CD4-positive, alpha-beta T cell treated with Interleukin-6 at 100 ng/mL for 8 hours (primary cell): ENCODE measurements at places on chromosomes 2 and 18.

GRCh38 chr2:128746356-128746755 is 427.7 kb upstream of the HS6ST1 start:
- no peak for DNase-seq

- DNase-seq = no peak
Measured at GRCh38 chr2:112588611-112589045, 4.2 kb downstream of the CHCHD5 start.

- peak; percentile 58 for DNase-seq
Measured at GRCh38 chr2:213151437-213152064, at the start of gene IKZF2. Gene IKZF2 (minus strand): TSS chr2:213151612. CDS start chr2:213148629, 2,983 bp downstream.

GRCh38 chr18:10951631-10952544 is 197.5 kb downstream of the PIEZO2 start:
- DNase-seq = no peak

DNA sequence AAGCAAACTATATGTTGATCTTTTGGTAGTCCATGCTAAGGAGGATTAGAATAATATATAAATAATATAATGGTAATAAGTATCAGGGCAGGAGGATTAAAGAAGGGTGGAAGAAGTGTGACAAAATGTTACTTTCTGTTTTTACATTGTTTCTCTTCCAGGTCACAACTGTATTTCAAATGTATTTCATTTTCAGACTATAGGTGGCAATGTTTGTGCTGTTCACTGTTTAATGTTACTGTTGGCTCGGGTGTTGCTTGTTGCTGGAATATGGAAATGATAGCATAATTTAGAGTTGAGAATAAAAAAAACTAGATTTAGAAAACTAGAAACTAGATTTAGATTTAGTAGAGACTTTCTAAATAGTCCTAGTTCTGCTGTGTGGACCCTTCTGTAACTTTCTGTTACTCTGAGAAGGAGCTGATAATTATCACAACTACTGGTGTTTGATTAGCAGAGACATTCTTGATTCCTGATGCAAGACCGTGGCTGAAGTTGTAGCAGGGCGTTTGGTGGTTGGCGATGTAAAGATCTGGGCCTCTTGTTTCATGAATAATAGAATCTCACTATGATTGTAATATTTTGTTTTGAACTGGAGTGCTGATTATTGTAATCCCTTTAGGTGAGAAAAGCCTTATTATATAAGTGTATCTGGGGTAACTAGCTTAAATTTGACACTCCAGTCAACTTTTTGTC is 7.9 kb downstream of the NEDD4L start:
- no peak for DNase-seq

GRCh38 chr2:111204706-111205105 is 84.0 kb downstream of the BCL2L11 start:
- no peak for DNase-seq

GRCh38 chr2:220891405-220891804 is 680.7 kb downstream of the EPHA4 start:
- no peak for DNase-seq

DNA sequence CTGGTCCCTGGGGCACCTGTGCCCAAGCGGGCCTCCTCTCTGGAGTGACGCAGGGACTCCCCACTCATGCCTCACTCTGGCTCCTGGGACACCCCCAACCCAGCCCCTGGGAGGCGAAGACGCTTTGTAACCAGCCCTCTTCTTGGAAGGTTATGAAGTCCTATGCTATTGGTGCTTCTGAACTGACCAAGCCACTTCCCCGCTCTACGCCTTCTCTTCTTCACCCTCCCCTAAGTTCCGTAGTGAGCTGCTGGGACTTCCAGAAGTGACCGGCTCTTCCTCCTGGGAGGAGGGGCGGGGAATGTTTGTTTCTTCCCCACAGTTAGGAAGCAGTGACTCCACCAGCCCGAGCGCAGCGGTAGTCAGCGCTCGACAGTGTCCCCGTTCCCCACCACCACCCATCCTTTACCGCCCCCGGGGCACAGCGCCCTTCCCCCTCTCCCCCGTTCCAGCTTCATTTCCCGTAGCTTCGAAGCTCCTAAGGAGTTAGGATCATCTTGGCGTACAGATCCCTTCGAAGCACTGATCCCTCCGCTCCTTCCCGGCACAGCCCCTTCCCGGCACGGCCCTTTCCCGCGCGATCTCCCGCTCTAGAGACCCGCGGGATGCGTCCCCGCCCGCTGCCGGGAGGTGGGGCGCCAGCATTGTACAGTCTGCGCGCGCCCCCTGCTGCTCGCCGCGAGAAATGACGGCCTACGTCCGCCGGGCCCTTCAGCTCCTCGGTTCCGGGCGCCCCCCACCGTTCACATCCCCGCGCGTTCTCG is 25.3 kb upstream of the NOTO start:
- peak; percentile 86 for DNase-seq

DNA sequence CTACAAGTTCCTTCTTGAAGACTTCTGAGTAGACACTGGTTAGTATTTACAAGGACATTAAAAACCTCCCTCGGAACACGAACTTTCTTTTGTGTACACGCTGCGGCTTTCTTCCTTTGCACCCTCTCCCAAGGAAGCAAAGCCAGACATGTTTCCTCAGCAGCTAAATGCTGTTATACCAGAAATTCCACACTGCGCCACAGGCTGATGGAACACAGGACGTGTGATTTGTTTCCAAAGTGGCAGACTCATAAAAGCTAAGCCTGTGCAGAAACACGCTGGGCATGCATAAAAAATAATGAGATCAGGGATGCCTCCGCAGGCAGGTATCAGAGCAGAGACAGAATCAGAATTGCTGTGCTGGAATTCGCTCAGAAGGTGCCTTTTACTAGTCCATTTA is 73.0 kb upstream of the RGPD5 start:
- no peak for DNase-seq

GRCh38 chr2:177633910-177634294 is 241.3 kb downstream of the AGPS start:
- DNase-seq = no peak

GRCh38 chr2:19900931-19901441 is 797 bp downstream of the TTC32 start:
- DNase-seq = no peak

- DNase-seq = no peak
Measured at GRCh38 chr2:26591619-26592505, 49.3 kb downstream of the CIB4 start.

GRCh38 chr2:10561288-10562035 is 113.3 kb upstream of the ODC1 start:
- no peak for DNase-seq

GRCh38 chr2:109257653-109258052 is 128.6 kb downstream of the SH3RF3 start:
- DNase-seq = no peak

GRCh38 chr2:111116011-111116746 is 4.5 kb upstream of the BCL2L11 start:
- no peak for DNase-seq

- no peak for DNase-seq
Measured at GRCh38 chr2:48034295-48034694, 128.0 kb upstream of the FBXO11 start.

GRCh38 chr2:165874445-165875039 is 79.0 kb downstream of the TTC21B start:
- DNase-seq = peak; percentile 56

- no peak for DNase-seq
Measured at GRCh38 chr2:29106980-29107388, 8.2 kb upstream of the CLIP4 start.

GRCh38 chr2:74291218-74291544 is 52.0 kb downstream of the SLC4A5 start:
- DNase-seq = no peak

GRCh38 chr18:26757263-26758019 is 108.1 kb downstream of the AQP4 start:
- no peak for DNase-seq

DNA sequence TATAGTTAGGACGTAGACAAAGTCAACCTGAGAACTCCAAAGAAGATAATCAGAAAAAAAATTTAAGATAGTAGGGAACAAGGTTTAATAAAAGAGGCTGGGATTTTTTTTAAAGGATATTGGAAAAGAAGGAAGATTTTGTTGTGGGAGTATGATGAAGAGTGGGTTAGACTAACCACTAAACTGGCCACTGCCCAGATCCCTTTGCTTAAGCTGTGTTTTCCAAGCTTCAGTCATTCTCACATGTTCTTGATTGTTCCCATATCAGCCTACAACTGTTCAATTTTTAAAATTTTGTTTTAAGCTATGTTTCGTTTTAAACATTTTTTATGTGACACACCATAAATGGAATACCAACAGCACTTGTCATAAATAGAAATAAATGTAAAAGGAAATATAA is 284.5 kb upstream of the MMADHC start:
- no peak for DNase-seq

DNA sequence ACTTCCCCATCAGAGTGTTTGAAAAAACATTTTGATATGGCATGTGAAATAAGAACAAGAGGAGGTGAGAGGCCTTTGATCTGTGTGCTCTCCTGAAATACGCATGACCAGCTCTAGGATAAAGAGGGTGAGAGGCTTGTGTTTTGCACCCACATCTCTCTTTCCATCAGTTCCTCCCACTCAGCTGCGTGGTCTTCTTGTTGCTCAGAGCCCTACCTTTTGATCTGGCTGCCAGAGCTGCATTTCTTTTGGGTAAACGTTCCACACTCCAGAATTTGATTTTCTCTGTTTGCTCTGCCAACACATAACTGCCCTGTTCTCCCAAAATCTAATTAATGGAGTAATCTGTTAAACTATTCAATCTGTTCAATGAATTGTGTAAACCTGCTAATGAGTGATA is 72.0 kb upstream of the FN1 start:
- no peak for DNase-seq

DNA sequence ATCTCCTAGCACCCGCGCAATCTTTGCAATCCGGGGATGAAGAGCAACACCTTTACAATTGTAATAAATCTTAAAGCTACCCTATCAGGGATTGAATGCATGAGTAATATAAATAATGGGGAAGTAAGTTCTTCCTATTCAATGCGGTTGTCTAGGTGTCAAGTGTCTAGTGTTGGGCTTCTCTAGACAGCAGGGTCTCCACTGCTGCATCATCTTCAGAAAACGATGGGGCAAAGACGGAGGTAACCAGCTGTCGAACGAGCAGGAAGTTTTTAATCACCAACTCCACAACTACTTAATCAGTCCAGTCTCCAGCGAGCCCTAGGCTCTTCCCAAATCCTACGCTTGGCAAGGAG is 573 bp downstream of the STAM2 start:
- DNase-seq = no peak

GRCh38 chr2:205543262-205543843 is 138.9 kb upstream of the NRP2 start:
- no peak for DNase-seq

GRCh38 chr2:207113414-207113813 is 52.3 kb downstream of the KLF7 start:
- DNase-seq = no peak

GRCh38 chr2:161159456-161160225 is 587 bp upstream of the TANK start:
- no peak for DNase-seq

DNA sequence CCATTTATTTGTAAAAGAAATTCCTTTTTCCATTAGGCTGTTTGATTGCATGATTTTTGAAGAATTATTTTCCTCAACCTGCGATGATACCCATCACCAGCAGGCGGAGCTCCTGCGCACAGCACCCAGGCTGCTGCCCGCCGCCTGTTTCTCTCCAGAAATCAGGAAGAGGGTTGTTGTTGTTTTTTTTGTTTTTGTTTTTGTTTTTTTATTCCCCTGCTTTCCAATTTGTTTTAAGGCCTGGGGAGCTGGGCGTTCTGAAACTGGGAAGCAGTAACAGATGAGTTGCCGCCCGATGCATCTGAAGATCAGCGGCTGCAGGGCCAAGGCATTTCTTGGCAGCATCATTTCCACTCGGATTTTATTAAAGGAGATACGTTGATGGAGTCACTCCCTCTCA is 132.1 kb downstream of the MBP start:
- DNase-seq = peak; percentile 18

GRCh38 chr2:30084915-30085314 is 61.9 kb upstream of the YPEL5 start:
- DNase-seq = no peak

GRCh38 chr2:202681688-202682205 is 47.0 kb downstream of the FAM117B start:
- DNase-seq = no peak

DNA sequence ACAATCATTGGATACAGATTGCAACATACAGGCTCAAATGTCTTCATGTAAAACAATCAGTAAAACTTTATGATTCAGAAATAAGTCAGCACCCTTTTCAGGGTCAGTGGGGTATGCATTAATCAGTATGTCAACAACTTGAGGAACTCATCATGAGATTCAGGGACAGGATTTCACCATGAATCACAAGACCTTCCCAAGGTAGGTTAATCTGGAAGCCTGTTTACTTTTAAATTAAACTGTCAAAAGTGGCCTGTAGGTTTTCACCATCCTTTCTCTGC is 104.8 kb downstream of the SP100 start:
- DNase-seq = no peak

DNA sequence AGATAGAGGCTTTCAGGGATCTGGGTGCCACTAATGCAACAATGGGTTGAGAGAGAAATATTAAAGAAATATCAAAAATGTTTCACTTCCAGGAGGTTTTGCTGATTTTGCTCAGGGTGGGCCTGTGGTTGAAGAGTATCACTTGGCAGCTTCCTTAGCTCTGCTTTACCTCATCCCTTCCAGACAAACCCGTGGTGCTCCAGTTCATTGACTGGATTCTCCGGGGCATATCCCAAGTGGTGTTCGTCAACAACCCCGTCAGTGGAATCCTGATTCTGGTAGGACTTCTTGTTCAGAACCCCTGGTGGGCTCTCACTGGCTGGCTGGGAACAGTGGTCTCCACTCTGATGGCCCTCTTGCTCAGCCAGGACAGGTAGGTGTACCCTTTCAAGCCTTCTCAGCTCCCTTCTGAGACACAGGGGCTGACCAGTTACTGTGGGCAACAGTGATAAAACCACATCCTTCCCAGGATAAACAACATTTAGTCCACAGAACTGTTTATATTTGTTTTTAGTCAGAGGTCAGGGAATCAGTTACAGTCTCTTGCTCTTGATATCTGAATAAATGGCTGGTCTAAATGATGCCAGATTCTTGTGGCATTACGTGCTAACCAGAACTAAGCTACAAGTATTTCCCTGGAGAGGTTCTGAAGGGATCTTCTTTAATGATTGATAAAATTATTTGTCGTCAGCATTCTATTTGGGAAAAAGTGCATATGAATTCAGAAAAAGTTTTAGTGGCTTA is 7.0 kb downstream of the SLC14A1 start:
- no peak for DNase-seq

- DNase-seq = no peak
Measured at GRCh38 chr2:126809340-126809739, 89.3 kb upstream of the TEX51 start.

DNA sequence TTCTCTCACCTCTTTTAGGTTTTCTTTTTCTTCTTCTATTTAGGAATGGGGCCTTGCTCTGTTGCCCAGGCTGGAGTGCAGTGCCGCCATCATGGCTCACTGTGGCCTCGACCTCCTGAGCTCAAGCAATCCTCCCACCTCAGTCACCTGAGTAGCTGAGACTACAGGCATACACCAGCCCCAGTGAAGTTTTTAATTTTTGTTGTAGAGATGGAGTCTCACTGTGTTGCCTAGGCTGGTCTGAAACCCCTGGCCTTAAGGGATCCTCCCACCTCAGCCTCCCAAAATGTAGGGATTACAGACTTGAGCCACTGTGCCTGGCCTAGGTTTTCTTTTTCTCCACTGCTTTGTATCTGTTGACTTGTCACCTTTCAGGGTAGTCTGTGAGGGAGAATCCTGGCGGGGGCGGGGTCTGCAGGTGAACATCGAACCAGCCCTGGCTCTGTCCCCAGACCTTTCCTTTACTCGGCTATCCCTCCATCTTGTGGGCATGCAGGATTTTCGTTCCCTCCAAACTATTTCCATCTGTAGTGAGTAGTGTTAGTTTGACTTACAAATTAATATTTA is 21.7 kb downstream of the NCK2 start:
- no peak for DNase-seq

- no peak for DNase-seq
Measured at GRCh38 chr2:206353685-206354084, 79.2 kb downstream of the ZDBF2 start.
